ENCODE measurements at places on chromosomes 5 and 9. TPM values are rescaled to one million over a fixed set of nuclear protein-coding genes. Genes with fewer than 3 reads are reported as not detected.
A peak's percentile ranks its signal among the peaks of the same experiment; 100 is the strongest.

PLPP7 gene
- total RNA-seq, result 0.13 TPM

CXXC5 gene
- total RNA-seq, result 163 TPM

GRCh38 chr5:6936031-6936430 is 222.8 kb downstream of the TENT4A start:
- no peak overlapping the region for H3K27ac ChIP-seq
- H3K4me3 ChIP-seq, result no peak overlapping the region
- no peak for DNase-seq

PKD2L2 gene
- not detected for total RNA-seq

- H3K27ac ChIP-seq, result no peak overlapping the region
- no peaks in the 10 kb centered on the region for H3K36me3 ChIP-seq
- H3K4me1 ChIP-seq, result no peaks in the 10 kb centered on the region
- DNase-seq, result no peak
- no peaks in the 10 kb centered on the region for H3K27me3 ChIP-seq
- H3K4me3 ChIP-seq, result no peak overlapping the region
Observed at GRCh38 chr5:88997937-88998336, 115.0 kb upstream of the MEF2C start.

GRCh38 chr5:73295921-73296320 is 122.9 kb downstream of the TMEM174 start:
- H3K4me1 ChIP-seq, result 0 out of 2 replicates have a peak, but pooled peaks cover 3% of the 10 kb centered on the region
- no peak for DNase-seq
- no peak overlapping the region for H3K4me3 ChIP-seq
- 0 out of 2 replicates have a peak, but pooled peaks cover 11% of the 10 kb centered on the region for H3K27me3 ChIP-seq
- no peak overlapping the region for H3K27ac ChIP-seq
- no peaks in the 10 kb centered on the region for H3K36me3 ChIP-seq

DNA sequence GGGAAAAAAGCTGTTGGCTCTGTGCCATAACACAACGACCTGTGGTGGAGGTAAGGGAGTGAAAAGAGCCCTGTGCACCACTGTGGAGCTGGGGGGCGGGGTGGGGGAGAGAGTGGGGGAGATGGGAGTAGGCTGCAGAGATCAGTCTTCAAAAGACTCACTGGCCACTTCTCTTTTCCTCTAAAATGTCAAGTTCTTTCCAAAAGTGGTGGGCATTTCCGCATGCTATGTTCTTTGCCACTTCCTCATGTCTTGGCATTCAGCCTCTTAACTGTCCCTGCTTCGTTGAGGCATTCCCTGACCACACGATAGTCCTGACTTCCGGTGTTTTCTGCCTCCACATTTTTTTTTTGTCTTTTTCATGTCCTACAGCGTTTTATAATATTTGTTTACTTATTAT is 2.4 kb upstream of the PPP2R2B start:
- H3K4me3 ChIP-seq, result no peak overlapping the region
- H3K27me3 ChIP-seq, result peaks cover 18% of the 10 kb centered on the region
- DNase-seq, result no peak
- no peak overlapping the region for H3K27ac ChIP-seq
- no peaks in the 10 kb centered on the region for H3K36me3 ChIP-seq
- H3K4me1 ChIP-seq, result no peaks in the 10 kb centered on the region

- no peaks in the 10 kb centered on the region for H3K36me3 ChIP-seq
- no peaks in the 10 kb centered on the region for H3K27me3 ChIP-seq
- H3K4me3 ChIP-seq, result no peak overlapping the region
- no peak overlapping the region for H3K27ac ChIP-seq
- peaks cover 42% of the 10 kb centered on the region for H3K4me1 ChIP-seq
Observed at GRCh38 chr9:87108661-87109060, 161.4 kb upstream of the GAS1 start.

DNA sequence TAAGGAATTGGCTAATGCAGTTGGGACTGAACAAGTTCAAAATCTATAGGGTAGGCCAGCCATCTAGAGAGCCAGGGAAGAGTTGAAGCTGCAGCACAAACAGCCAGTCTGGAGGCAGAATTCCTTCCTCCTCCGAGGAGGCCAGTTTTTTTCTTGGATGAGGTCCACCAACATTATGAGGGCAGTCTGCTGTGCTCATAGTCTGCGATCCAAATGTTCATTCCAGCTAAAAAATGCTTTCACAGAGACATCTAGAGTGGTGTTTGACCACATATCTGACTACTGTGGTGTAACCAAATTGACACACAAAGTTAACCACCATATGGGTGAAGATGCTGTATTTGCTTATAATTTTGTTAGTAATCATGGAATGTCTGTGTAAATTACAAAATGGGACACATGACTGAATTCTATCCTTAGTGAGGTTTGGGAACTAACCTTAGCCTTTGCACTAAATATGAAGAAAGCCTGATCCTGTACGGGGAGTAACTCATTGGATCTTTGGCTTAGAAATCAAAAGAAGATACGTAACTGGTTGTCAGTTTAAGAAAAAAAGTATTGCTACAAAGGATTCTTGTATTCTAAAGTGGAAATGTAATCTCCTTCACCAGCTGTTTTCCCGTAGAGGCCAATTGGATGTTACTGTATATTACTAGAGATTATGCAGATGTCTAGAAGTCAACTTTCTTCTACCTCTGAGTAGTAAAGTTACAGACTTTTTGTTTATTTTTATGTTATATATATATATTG is 70.6 kb downstream of the SPIN1 start:
- no peak overlapping the region for H3K4me3 ChIP-seq
- no peaks in the 10 kb centered on the region for H3K27me3 ChIP-seq
- H3K4me1 ChIP-seq, result peaks cover 29% of the 10 kb centered on the region

CD74 gene
- total RNA-seq, result not detected

RFESD gene
- total RNA-seq, result 1.2 TPM

DNA sequence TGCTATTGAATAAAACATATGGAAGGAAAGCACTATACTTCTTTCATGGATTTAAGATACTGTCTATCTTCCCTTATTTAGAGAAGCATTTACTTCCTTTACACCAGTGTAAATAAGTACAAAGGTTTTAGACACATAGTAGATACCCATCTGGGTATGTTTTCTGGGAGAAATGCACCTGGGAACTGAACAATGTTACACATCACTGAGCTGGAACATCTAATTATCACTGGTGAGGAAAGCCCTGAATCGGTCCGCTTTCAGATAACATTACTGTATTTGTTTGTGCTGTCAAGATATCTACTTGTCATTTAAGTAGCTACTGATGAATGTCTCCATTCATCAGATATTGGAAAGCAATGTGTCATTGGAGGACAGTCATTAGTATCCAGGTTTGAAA is 964.7 kb upstream of the PTPRD start:
- no peak for DNase-seq
- H3K4me3 ChIP-seq, result no peak overlapping the region
- no peaks in the 10 kb centered on the region for H3K36me3 ChIP-seq
- no peaks in the 10 kb centered on the region for H3K27me3 ChIP-seq
- H3K4me1 ChIP-seq, result no peaks in the 10 kb centered on the region
- no peak overlapping the region for H3K27ac ChIP-seq

DNA sequence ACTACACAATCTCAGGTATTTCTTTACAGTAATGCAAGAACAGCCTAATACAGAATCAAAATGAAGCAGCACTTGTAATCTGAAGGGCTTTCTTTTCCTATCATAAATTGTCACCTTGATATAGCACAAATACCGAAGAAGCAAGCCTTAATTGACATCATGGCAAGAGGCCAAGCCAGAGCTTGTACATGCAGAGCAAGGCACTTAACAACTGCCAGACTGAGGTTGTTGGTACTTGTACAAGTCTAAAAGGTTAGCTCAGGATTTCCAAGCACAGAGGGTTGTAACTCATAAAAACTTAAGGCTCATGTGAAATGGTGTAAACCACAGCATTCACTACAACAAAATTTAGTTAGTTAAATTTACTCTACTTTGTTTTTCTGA is 158.8 kb upstream of the SPEF2 start:
- H3K4me1 ChIP-seq, result no peaks in the 10 kb centered on the region
- no peaks in the 10 kb centered on the region for H3K36me3 ChIP-seq
- H3K27ac ChIP-seq, result no peak overlapping the region
- no peaks in the 10 kb centered on the region for H3K27me3 ChIP-seq
- no peak for DNase-seq

CTXN3 gene
- total RNA-seq, result not detected

- no peak overlapping the region for H3K27ac ChIP-seq
- no peak for DNase-seq
- no peak overlapping the region for H3K4me3 ChIP-seq
- peaks cover 6% of the 10 kb centered on the region for H3K4me1 ChIP-seq
- no peaks in the 10 kb centered on the region for H3K36me3 ChIP-seq
Observed at GRCh38 chr5:125294844-125295243, 548.4 kb upstream of the ZNF608 start.

SLC6A19 gene
- total RNA-seq, result not detected

- H3K27ac ChIP-seq, result no peak overlapping the region
- no peaks in the 10 kb centered on the region for H3K27me3 ChIP-seq
- no peak for DNase-seq
- H3K4me1 ChIP-seq, result peaks cover 36% of the 10 kb centered on the region
Observed at GRCh38 chr5:89280103-89281037, 397.4 kb upstream of the MEF2C start.

DNA sequence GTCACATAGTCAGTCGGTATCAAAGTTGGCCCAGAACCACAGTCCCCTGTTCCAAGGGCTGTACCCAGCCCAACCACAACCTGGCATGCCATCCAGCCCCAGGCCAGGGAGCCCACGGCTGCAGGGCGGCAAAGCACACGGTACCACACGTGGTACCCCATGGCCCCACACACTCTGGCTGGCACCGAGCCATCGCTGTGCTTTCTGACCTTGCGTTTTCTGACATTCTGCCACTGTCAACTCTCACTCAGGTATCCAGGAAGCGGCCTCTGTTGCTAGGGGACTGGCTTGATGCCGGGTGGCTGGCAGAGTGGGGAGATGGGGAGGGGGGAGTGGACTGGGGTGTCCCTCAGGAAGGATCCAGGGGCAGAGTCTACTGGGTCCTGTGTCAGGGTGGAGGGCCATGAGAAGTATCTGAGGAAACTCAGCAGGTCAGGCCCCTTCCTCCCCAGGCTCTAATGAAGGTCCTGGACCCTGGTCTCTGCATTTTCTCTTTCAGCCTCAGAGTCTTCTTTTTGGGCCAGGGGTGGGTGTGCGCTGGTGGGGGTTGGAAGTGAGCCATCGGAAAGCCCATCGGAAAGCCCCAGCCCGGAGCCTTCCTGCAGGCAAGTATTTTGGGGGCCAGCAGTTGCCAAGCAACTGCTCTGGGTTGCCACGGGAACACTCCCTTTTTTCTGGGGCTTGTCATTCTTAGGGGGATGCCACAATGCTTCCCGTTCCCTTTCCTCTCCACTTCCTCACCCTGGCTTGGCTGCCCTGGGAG is 21.0 kb upstream of the RALGDS start:
- H3K27me3 ChIP-seq, result no peaks in the 10 kb centered on the region
- H3K36me3 ChIP-seq, result no peaks in the 10 kb centered on the region
- no peak for DNase-seq
- no peak overlapping the region for H3K4me3 ChIP-seq
- H3K4me1 ChIP-seq, result peaks cover 5% of the 10 kb centered on the region

GRCh38 chr5:130141659-130142320 is 237.5 kb downstream of the CHSY3 start:
- no peaks in the 10 kb centered on the region for H3K36me3 ChIP-seq
- no peaks in the 10 kb centered on the region for H3K4me1 ChIP-seq
- no peak overlapping the region for H3K27ac ChIP-seq

- H3K4me3 ChIP-seq, result peak within 1 kb of the TSS; percentile 15
- H3K27me3 ChIP-seq, result no peaks in the 10 kb centered on the region
- no peaks in the 10 kb centered on the region for H3K36me3 ChIP-seq
- no peak within 1 kb of the TSS for H3K27ac ChIP-seq
- no peaks in the 10 kb centered on the region for H3K4me1 ChIP-seq
Observed at GRCh38 chr5:141135030-141135717, at the start of gene PCDHB5. PCDHB5 (plus strand) TSS chr5:141135206; CDS start chr5:141135435, 229 bp downstream.

GRCh38 chr5:98108497-98108896 is 665.0 kb upstream of the RGMB start:
- peak overlapping the region; percentile 98 for H3K27ac ChIP-seq
- H3K4me3 ChIP-seq, result peak overlapping the region; percentile 29
- peaks cover 55% of the 10 kb centered on the region for H3K4me1 ChIP-seq
- no peaks in the 10 kb centered on the region for H3K27me3 ChIP-seq

DNA sequence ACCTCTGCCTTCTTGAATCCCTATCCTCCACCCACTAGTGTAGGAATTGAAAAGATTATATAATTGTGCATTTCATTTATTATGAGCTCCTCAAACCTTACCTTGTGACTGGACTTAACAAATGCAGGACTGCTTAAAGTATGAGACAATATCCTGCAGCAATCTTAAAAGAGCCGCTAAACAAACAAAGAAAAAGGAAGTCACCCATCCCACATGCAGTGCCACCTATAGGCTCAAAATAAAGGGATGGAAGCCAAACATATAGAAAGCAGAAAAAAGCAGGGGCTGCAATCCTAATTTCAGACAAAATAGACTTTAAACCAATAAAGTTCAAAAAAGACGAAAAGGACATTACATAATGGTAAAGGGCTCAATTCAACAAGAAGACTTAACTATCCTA is 8.7 kb downstream of the PCAT7 start:
- no peak overlapping the region for H3K4me3 ChIP-seq
- DNase-seq, result no peak
- H3K27ac ChIP-seq, result no peak overlapping the region
- no peaks in the 10 kb centered on the region for H3K27me3 ChIP-seq
- H3K36me3 ChIP-seq, result no peaks in the 10 kb centered on the region
- H3K4me1 ChIP-seq, result no peaks in the 10 kb centered on the region

PCDHB4 gene
- 0.22 TPM for total RNA-seq

DNA sequence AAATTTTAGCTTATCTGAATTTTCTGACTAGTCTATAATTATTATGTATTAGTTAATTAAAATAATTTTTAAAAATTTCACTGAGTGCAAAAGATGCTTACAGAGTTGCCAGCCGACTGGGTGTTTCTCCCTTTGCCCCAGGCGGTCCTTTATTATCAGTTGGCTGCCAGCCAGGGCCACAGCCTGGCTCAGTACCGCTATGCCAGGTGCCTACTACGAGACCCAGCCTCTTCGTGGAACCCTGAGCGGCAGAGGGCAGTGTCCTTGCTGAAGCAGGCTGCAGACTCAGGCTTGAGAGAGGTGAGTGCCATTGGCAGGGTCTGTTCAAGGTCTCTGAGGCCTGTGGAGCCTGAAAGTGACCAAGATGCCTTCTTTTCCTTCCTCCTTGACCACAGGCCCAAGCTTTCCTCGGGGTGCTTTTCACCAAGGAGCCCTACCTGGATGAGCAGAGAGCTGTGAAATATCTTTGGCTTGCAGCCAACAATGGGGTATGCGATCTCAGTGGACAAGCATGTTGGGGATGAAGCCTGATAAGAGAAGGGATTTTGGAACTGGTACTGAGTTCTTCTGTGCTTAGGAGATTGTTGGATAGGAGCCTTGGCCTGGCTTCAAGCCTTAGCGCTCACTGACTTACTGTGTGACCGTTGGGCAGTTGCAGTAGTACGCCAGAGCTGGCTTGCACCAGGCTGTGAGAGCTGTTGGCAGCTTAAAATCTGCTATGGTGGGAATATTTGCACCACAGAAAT is 10.6 kb downstream of the DELE1 start:
- no peaks in the 10 kb centered on the region for H3K4me1 ChIP-seq
- no peak overlapping the region for H3K4me3 ChIP-seq
- H3K27me3 ChIP-seq, result no peaks in the 10 kb centered on the region
- no peak overlapping the region for H3K27ac ChIP-seq

DNA sequence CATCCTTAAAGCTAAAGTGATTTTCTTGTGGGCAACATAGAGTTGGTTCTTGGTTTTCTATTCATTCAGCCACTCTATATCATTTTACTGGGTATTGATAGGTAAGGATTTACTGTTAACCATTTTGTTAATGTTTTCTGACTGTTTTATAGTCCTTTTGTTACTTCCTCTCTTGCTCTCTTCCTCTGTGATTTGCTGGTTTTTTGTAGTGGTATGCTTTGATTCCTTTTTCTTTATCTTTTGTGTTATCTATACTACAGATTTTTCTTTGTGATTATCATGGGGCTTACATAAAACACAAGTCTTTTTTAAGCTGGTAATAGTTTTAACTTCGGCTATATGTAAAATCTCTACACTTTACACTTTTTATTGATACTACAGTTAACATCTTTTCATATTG is 43.3 kb downstream of the CREBRF start:
- no peak for DNase-seq
- H3K4me3 ChIP-seq, result no peak overlapping the region
- H3K27me3 ChIP-seq, result no peaks in the 10 kb centered on the region
- no peak overlapping the region for H3K27ac ChIP-seq
- H3K36me3 ChIP-seq, result no peaks in the 10 kb centered on the region

CCNJL gene
- total RNA-seq, result not detected
